SK-N-SH (cell line): ENCODE measurements at places on chromosomes 2 and 18.

- no peak for DNase-seq
These were observed 131.9 kb downstream of the MYO1B start for GRCh38 chr2:191376981-191377629.

DNA sequence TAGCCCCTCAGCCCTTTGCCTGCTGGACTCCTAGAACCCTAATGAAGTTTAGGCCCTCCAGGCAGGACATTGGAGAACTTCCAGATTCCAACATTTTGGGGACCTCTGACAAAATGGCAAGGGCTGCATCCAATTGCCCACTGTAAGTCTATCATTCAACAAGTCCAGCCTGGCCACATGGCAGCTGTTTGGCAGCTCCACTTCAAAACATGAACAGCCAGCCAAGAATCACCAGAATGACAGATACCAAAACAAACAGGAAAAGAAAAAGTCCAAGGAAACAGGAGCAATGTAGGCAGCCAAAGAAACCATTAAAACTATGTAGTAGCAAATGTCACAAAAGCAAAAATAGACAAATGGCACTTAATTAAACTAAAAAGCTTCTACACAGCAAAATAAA, 25.5 kb downstream of the SLC4A5 start:
- DNase-seq, result no peak

- no peak for DNase-seq
These were observed 133.7 kb downstream of the COL6A3 start for GRCh38 chr2:237280229-237280628.

GRCh38 chr18:45890606-45891005, 65.1 kb downstream of the SIGLEC15 start:
- DNase-seq, result no peak

- DNase-seq, result no peak
These were observed 670.7 kb upstream of the ZNF804A start for GRCh38 chr2:183927406-183928325.

- DNase-seq, result peak; percentile 68
These were observed 1.6 kb downstream of the DYTN start for GRCh38 chr2:206716623-206717022.

DNA sequence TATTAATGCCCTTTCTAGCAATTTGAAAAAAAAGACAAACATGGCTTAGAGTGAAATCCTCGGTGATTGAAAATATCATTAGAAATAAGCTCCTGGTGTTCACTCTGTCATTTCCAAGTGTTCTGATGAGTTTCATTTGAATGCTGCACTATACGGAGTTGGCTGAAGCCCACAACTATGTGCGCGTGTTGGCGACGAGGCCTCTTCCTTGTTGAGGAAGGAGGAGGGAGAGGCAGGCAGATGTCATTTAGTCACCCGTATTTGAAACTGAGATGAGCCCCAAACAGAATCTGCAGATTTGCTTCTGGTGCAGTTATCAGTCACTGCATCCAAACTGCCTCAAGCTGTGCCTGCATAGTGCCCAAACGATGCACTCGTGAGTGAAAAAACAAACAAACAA, 23.5 kb upstream of the SKOR2 start:
- DNase-seq, result no peak

- DNase-seq, result no peak
These were observed 62.2 kb downstream of the OSBPL6 start for GRCh38 chr2:178256382-178257042.

GRCh38 chr18:38028946-38029345, 463.3 kb upstream of the CELF4 start:
- DNase-seq, result no peak

DNA sequence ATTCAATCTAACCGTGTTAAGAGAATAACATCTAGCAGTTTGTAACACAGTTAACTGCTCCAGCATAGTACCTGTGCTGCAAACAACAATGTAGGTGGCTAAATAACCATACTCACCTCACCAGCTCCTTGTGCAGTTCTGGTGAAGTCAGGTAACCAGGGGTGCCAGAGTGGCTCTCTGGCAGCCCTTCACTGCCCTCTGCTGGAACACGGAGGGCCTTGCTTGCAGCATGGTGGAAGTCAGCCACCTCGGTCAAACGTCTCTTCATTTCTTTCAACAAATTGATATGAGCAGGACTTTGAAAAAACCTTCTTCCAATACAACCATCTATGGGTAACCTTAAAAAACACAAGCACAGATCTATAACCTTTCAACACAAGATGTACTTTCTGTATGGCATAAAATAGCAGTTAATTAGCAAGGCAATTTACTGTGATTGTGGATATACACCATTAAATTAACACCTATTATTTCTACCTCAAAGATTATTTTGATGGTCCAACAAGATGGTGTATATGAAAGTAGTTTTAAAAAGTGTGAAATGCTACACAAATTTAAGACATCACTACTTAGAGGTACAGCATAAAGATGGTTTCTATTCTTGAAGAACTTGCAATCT, 56.6 kb downstream of the EPG5 start:
- DNase-seq, result peak; percentile 65

- DNase-seq, result peak; percentile 85
These were observed 44.7 kb downstream of the GLI2 start for GRCh38 chr2:120780402-120780801.

DNA sequence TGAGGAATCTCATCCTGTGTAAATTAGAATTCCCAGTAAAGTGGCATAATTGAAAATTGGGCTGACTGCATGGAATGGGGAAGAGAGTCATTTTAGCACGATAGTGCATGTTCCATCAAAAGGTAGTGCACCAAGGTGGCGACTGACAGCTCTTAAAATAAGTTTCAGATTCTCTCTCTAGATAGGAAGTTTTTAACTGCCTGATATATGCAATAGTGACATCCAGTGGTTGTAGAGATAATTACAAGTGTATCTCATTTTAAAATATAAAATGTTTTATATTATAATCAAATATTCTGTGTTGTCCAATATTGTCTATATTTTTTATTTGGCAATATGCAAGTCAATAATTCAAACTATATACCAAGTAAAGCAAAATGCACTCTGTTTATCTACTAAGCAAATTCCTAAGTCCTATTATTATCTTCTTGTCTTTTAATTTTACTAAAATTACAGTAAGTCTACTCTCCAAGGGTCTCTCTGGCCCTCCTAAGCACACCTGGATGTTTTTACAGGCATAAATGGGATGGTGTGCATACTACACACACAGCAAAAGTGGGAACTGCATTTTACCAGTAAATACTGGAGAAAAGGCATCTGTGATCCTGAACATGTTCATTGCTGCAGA, 397.7 kb upstream of the HNRNPA3 start:
- peak; percentile 31 for DNase-seq

DNA sequence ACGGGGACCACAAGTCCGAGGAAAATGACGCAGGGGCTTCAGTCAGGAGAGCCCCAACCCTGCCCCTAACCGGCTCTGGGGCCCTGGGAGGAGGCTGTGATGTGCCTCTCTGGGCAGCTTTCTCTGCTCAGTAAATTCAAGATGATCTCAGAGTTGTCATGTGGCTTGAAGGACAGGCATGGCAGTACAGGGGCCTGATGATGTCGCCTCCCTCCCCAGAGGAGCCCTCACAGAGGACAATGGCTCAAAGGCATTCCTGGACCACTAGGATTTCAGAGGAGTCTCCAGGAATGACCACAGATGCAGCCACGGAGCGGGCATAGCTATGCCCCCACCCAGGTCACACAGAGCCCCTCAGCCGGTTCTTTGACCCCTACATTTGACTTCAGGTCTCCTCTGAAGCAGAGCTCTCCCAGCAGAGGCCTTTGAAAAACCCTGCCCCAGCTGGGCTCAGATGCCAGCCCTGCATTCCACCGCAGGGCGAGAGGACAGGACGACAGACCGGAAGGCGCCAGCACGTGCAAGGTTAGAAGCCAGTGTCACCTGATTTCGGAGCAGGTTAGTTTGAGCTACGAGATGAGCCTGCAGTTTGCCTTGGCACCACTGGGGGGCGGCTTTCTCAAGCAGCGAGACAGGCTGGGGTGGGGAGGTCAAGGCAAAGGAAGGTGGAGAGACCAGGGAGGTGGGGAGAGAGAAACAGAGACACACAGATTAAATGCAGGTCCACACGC, 39.2 kb downstream of the BIN1 start:
- peak; percentile 87 for DNase-seq

- no peak for DNase-seq
These were observed 76.6 kb upstream of the ARL5A start for GRCh38 chr2:151904807-151905206.

- DNase-seq, result no peak
These were observed 65.3 kb downstream of the PTPRM start for GRCh38 chr18:7632152-7633098.

- no peak for DNase-seq
These were observed 1339.4 kb upstream of the CHAC2 start for GRCh38 chr2:52428224-52428623.

DNA sequence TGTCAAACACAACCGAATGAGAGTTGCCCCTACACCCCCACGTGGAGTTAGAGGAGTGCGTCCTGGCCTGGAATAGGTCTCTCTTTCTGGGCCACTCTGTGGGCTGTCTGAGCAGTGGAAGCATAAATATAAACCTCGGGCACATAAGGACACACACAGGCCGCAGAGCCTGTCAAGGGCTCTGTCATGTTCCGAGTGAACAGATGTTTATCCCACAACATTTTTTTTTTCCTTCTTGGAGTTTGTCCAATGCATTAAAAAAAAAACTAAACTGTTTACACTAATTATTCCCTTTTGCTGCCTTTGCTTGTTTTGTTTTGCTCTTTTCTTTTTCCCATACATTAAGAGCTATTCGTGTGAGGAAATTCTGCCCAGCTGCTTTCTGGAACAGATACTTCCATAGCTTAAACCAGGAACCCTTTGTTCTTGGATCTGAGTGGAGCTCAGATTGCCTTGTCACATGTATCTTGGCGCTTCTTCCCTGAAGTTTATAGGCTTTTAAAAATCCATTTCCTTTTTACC, 228.3 kb upstream of the FOSL2 start:
- peak; percentile 36 for DNase-seq

- peak; percentile 78 for DNase-seq
These were observed 577 bp downstream of the EHBP1 start for GRCh38 chr2:62705859-62706720.

GRCh38 chr18:79987566-79987965, 797 bp downstream of the TXNL4A start:
- DNase-seq, result no peak

- no peak for DNase-seq
These were observed 225.5 kb downstream of the AGAP1 start for GRCh38 chr2:235719146-235719942.

DNA sequence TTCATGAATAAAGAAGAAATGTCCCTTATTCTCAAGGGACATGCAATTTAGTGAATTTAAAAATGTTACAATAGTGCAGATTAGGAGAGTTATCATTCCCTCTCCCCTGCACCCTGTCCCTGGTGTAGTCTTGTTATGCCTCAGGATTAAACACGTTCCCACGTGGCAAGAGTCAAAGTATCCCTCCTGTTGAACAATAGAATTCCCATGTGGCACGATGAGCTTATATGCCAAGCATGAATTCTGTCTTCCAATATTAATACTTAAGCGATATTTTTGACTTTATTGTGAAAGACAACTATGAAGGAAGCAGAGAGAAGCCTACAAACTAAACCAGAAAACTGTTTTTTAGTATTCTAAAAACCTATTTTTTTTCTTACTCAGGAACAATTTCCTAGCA, 36.7 kb upstream of the SPAG16 start:
- no peak for DNase-seq

GRCh38 chr2:64594226-64594989, 59.3 kb downstream of the SERTAD2 start:
- no peak for DNase-seq

DNA sequence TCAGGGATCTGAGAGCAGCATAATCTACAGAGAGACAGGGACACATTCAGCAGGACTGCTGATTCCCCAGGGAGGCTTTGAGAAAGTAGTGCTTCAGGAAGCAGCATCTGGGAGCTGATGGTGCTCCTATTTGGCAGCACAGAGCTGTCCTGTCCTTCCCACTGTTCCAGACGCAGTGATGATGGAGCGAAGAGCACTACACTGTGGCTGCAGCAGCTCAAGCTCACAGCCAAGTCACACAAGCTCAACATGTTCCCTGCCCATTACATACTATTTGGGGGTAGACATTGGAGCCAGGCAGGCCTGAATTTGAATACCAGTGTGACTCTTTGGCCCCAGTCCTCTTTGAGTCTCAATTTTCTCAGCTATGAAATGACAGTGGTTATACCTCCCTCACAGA, 15.2 kb upstream of the GALM start:
- no peak for DNase-seq

GRCh38 chr18:48391868-48392267, 17.3 kb downstream of the ZBTB7C start:
- DNase-seq, result no peak

DNA sequence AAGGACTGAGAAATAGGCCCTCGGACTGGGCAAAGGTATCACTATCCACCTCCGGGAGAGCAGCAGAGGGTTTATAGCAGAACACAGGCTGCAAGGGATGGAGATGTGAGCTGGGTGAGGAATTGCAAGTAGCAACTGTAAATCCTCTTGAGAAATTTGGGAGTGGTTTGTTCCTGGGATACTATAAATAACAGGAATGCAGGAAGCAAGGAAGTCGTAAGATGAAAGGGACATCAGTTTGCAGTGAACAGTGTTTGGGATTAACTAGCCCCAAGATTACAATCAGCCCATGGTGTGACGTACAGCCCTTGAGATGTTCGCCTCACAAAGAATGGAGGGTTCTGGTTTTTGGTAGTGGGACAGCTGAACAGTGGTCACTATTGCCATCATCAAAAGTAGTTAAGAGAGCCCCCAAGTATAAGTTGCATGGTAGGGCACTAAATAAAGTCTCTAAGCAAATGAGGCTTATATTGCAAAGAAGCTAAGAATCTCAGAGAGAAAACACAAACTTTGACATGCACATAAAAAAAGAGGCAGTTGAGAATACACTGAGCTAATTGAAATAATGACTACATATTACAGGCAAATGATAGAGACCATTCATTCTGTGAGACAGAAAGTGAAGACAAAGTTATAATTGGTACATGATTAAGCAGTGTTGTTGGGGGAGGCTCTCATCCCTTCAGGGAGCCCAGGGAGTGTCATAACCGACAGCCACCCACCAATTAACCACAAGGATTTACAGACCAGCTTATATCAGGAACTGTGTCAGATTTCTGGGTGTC, 362.5 kb upstream of the ACVR2A start:
- DNase-seq, result no peak

GRCh38 chr2:179626261-179626660, 235.2 kb downstream of the ZNF385B start:
- DNase-seq, result no peak

DNA sequence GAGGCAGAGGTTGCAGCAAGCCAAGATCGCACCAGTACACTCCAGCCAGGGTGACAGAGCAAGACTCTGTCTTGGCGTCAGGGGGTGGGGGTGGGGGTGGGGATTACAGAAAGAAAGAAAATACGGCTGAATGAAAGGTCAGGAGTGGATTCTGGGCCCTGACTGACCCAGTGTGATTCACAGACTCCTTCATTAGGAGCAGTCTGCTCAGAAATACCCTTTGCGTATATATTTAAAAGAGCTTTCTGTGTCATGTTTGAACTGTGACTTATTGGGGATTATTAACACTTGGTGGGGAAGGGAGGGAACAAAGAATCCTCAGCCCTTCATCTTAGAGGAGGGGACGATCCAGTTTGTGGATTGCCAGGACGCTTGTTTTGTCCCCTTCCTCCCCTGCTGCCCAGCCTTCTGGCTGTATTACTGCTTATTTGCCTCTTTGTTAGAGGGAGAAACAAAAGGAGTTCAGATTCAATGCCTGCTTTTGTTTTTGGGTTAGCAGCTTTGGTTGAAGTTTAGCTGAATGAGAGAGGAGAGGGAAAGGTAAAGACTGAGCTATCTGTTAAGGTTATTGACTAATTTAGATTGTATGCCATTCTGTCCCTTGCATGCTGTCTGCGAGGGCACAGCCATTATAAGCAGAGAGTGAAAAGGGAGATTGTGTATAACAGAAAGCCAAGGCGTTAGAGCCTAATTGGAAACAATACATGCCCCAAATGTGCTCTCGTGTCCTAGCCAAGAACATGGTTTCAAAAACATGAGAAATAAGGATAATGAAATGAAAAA, 118.3 kb downstream of the FMNL2 start:
- DNase-seq, result no peak
